ENCODE measurements at places on chromosomes 1 and 21.

- no peak for DNase-seq
Measured at GRCh38 chr1:203612932-203613682, 13.5 kb upstream of the ATP2B4 start.

- peak; percentile 63 for DNase-seq
Measured at GRCh38 chr21:27422435-27422834, 455.5 kb upstream of the ADAMTS5 start.

GRCh38 chr21:44461464-44462001 is 6.2 kb downstream of the LRRC3 start:
- no peak for DNase-seq

DNA sequence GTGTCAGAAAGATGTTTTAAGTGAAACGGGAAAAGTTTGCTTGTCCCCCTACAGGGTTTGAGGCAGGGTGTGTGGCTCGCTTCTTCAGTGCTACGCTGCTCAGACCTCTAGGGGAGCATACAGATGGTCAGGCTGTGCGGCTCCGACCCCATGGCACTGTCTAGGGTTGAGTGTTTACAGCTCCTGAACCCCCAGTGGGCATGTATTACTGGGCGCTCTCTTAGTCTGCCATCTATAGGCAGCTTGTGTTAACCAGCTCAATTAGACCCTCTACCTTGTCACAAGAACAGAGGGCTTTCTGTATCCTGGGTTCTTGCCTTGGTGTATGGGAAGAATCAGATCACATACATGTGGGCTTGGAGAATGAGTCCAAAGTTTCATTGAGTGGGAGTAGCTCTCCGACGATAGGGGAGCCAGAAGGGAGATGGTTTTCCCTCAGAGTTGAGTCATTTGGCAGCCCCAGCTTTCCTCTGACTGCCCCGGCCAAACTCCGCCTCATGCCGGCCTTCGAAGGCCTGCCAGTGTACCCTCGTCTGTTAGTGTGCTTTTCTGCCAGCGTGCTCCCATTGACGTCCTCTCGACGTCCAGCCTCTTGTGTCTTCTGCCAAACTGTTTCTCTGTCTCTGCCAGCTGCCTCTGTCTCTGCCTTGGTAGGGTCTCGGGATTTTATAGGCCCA is 38.6 kb upstream of the ADGRL4 start:
- DNase-seq: peak; percentile 30

DNA sequence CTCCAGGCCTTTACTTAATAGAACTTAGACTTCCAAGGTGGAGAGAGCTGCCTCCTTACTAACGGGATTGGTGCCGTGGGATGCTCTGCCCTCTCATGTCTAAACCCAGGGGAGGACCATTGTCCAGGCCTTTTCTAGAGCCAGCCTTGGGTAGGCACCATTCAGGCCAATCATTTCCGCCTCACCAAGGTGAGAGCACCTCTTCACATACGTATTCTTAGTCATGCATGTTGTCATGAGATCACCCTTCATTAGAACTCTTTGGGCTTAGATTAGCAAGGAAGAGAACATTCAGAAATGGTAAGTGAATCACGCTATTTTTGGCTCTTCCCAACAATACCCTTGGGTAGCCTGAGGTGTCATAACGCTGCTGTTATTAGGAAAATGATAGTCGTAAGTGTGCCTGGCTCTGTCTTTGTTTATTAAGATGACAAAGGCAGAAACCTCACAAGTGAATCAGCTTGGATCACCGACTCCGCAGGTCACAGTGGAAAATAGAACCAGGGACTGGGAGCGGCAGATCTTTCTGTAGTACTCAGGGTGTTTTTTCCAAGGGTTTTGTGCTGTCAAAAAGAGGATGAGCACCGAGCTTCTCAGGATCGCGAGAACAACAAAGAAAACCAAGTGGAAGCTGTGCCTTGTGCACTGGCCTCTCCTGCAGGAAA is 55.0 kb downstream of the HUNK start:
- DNase-seq: peak; percentile 27

DNA sequence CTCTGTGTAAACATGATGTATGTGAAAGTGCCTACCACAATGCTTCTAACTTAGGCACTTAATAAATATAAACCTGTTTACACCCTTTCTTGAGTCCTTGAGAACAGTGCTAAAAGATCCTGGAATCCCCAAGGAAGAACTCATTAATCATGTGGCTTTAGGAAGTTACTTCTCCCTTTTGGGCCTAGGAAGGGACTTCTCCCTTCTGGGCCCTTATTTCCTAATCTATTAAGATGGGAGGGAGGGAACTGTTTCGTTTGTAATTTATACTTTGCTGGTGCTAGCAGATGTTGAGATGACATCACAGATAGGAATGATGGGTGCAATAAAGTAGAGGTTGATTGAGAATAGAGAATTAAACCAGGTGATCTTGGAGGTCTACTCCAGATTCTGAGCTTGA is 1.2 kb downstream of the BTF3L4 start:
- DNase-seq: peak; percentile 30

- no peak for DNase-seq
Measured at GRCh38 chr21:36089946-36090345, 20.1 kb downstream of the CBR1 start.

- DNase-seq: peak; percentile 86
Measured at GRCh38 chr1:96306809-96307560, 414.6 kb upstream of the PTBP2 start.

- peak; percentile 94 for DNase-seq
Measured at GRCh38 chr1:240385985-240386978, 225.7 kb downstream of the GREM2 start.

- peak; percentile 65 for DNase-seq
Measured at GRCh38 chr1:197521118-197521739, 253.2 kb downstream of the CRB1 start.

- no peak for DNase-seq
Measured at GRCh38 chr1:48205522-48205921, 17.0 kb upstream of the SLC5A9 start.

DNA sequence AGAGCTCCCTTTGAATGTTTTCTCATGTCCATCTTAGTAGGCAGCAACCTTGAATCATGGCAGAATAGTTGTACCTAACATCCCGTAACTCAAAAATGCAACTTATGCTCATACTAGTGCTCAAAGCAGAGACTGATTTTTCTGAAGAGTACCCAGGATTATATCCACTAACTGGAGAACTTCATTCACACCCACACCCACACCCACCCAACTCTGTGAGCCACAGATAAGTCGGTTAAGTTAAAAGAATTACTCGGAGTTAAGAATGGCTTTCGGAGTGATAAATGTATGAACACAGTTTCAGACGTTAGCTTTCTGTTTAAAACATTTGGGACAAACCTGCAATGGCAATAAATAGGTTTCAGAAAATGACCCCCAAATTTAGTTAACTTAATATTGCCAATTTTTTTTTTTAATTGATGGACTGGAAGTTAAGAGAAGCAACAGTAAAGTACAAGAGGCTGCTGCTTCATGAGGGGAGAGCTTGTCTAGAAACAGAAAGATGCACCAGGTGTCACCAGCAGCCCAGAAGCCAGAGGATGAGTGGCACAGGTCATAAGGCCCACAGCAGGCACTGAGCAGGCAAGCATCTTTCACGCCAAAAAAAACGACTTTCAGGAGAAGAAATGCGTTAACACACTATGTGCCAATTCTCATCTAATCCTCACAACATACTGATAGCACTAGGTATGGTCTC is 48.4 kb upstream of the C1orf198 start:
- DNase-seq: no peak

DNA sequence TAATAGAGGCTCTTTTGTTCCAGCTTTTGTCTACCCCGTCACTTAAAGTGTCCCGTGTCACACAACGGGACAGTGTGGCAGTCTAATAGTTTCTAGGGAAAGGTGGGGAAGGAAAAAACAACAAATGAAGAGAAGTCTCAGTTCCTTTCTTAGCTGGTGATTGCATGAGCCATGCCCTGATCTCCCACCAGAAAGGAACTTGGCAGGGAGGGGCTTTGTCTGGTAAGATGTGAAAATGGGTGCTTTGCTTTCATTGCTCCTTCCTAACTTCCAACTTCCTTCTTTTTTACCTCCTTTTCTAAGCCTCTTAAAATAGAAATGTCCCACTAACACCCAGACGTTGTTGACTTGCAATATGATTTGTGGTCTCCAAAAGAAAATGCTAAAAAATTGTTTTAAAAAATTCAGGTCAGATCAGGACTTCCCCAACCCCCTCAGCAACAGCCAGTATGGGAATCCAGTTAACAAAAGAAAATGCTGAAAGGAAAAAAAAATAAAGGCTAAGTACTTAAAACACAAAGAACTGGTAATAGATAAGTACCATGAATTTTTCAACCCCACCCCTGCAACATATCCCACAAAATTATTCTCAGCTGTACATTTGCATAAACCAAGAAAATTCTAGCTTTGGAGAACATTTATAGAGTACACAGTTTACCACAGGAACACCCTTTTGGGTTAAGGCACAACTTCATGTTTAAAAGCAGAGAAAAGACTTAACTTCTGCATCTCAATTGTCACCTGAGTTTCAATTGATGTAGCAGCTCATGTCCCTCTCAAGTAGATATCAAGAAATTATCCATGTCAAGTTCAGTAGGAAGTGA is 106.2 kb downstream of the NIBAN1 start:
- no peak for DNase-seq

DNA sequence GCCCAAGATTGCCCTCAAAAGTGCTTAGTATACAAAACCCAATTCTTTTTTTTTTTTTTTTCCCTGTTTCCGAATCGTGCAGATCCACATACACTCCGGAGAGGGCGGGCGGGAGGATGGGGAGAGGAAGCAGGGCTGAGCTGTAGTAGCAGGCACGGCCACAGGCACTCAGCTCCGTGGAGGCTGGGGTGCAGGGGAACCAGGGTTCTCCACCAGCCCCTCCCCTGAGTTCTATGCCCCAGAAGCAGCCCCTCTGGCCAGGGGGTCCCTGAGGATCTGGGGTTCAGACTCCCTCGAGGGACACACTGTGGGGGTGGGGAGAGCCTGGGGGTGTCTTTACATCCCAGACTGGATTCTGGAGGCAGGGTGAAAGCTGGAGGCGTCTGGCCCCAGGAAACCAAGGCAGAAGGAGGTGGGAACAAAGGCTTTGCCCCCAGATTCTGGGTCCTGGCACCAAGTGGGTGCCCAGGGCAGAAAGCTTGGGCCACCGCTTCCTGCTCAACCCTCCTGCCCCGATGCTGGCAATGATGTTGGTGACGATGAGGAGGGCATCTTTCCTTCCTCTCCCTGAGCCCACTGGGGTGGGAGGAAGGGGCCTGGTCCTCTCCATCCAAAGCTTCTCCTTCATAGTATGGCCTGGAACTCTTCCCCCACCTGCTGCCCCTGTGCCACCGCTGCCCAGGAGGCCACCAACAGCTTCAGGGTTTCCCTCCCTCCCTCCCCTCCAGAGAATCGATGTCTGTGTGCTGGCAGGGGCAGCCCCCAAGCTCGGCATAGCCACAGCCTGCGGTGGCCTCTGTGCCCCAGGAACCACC is 106.4 kb upstream of the TARDBP start:
- DNase-seq: no peak

- peak; percentile 78 for DNase-seq
Measured at GRCh38 chr1:21647431-21648351, 21.5 kb downstream of the RAP1GAP start.

GRCh38 chr21:38491536-38491935 is 6.7 kb downstream of the ERG start:
- DNase-seq: no peak

DNA sequence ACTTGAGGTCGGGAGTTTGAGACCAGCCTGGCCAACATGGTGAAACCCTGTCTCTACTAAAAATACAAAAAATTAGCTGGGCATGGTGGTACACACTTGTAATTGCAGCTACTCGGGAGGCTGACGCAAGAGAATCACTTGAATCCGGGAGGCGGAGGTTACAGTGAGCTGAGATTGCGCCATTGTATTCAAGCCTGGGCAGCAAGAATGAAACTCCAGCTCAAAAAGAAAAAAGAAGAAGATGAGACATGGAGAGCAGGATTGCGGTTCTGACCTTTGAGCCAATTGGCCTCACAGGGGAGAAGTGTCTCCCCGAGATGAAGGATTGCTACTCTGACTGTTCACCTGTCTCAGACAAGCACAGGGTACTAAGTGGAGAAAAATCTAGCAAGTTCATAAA is 6.6 kb downstream of the SCCPDH start:
- DNase-seq: no peak

GRCh38 chr1:159817276-159818041 is 9.2 kb upstream of the SLAMF8 start:
- DNase-seq: peak; percentile 65

DNA sequence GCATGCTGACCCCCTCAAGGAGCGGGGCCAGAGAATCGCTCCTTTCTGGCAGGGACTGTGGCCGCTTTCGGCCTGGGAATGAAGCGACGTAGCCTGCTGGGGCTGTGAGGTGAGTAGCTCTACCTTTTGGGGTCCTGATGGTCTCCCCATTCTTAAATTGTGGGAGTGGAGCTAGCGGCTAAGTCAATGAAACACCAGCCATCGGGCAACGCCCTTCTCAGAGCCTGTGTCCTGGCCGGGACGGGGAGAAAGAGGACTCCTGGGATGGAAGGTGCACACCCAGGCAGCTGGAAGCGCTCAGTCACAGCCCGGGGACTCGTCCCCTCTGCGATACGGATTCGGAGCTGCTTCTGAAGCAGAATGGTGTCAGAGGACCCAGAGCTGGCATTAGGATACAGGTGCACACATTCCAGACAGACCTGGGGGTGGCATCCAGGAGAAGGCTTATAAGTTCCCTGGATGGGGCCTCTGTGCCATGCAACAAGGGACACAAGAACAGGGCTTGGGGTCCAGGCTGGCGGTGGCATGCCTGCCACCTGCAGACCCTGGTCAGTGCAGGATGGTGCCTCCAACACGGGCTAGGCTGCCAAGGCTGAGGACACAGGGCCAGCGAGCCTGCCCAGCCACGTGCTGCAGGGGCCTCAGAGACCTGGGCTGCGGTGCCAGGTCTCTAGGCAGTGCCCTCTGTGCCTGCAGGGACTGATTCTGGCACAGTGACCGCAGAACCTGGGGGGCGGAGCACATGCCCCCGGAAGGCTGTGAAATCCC is 945 bp upstream of the WNT9A start:
- DNase-seq: peak; percentile 40

GRCh38 chr1:36161641-36162531 is 5.9 kb downstream of the MAP7D1 start:
- DNase-seq: peak; percentile 62

DNA sequence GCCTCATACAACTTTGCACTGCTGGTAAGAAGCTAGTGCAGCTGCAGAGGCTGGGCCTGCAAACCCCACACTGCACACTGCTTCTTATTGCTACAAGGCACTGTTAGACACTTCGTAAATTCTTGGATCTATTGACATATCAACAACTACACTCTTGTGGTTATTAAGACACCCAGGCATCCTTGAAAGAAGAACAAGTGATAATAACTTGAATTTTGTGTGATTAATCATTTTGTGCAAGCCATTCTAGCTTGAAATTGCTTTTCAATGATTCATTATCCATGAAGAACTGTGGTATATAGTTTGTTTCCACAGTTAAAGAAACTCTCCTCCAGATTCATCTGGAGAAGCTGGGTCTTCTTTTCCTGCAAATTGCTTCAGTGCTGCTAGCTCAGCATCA is 33.7 kb upstream of the IFI44L start:
- peak; percentile 67 for DNase-seq

- DNase-seq: no peak
Measured at GRCh38 chr1:32234792-32235191, 12.2 kb upstream of the FAM167B start.

- DNase-seq: no peak
Measured at GRCh38 chr1:151798571-151798970, 6.6 kb downstream of the LINGO4 start.

- no peak for DNase-seq
Measured at GRCh38 chr1:20028125-20028524, 41.9 kb upstream of the PLA2G5 start.

Measured in GM23248 (cell line).